ENCODE measurements at places on chromosomes 11 and 22.

GRCh38 chr11:67636962-67637361 lies 2.6 kb downstream of the TBX10 start:
- no peak for DNase-seq

GRCh38 chr22:30223303-30223702 lies 23.3 kb downstream of the LIF start:
- DNase-seq, result no peak

DNA sequence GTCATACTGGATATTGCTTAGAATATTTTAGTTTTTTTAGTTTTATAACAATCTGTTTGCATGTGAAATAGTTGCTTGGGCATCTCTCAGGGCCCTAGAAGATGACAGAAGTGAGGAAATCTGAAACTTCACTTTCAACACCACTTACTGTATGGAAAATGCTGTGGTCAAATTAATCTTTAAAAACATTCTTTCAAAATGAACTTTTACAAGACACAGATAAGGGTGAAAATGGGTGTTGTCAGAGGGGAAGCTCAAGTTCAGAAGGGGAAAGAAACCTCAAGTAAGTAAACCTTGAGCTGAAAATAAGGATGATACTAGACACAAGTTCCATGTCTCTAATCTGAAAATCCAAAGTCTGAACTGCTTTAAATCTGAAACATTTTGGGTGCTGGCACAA lies 1840.1 kb upstream of the RAG2 start:
- DNase-seq, result no peak

DNA sequence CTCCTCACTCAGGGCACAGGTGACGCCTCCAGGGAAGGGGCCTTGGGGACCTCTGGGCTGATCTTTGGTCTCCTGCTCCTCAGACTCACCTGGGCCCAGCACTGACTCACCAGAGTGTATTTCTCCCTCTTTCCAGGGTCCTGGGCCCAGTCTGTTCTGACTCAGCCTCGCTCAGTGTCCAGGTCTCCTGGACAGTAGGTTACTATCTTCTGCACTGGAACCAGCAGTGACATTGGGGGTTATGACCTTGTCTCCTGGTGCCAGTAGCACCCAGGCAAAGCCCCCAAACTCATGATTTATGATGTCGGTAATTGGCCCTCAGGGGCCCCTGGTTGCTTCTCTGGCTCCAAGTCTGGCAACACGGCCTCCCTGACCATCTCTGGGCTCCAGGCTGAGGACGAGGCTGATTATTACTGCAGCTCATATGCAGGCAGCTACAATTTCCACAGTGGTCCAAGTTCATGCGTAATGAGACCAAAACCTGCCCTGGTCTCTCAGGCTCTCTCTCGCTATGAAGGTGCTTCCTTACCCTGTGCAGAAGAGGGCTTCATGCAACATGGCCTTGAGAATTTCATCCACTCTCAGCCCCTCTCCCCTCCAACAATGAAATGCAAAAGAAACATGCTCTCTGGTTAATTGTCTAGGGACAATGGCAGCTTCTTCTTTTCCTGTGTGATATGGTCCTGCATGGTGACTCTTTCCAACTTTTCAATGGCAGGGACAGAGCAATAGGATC lies 21.0 kb upstream of the PRAME start:
- no peak for DNase-seq

- DNase-seq, result no peak
Measured at GRCh38 chr11:101706541-101706940, 122.7 kb upstream of the TRPC6 start.

DNA sequence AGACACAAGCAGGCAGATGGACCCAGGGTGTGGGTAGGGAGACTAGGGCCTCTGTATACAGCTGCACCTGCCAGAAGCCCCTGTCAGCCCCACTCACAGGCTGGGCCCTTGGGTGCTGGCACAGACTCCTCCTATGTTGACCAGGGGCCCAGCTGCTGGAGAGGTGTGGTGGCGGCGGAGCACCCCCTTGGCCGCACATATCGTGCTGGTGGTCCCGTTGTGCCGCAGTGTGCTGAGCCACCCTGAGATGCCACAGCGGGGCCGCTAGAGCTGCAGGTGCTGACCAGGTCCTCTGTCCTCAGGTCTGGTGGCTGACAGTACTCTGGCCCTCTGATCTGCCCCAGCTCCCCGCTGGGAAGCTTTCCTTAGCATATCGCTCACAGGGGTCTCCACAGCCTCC lies 30.2 kb upstream of the B3GAT1 start:
- DNase-seq, result no peak
